ENCODE measurements at places on chromosomes 1 and 21.
A peak's percentile ranks its signal among the peaks of the same experiment; 100 is the strongest.

- no peak for DNase-seq
Observed at GRCh38 chr1:60952612-60953111, 129.7 kb upstream of the NFIA start.

GRCh38 chr1:201176940-201177339 is 13.7 kb upstream of the IGFN1 start:
- DNase-seq: no peak

- DNase-seq: no peak
Observed at GRCh38 chr1:65564493-65564892, 144.0 kb downstream of the LEPR start.

DNA sequence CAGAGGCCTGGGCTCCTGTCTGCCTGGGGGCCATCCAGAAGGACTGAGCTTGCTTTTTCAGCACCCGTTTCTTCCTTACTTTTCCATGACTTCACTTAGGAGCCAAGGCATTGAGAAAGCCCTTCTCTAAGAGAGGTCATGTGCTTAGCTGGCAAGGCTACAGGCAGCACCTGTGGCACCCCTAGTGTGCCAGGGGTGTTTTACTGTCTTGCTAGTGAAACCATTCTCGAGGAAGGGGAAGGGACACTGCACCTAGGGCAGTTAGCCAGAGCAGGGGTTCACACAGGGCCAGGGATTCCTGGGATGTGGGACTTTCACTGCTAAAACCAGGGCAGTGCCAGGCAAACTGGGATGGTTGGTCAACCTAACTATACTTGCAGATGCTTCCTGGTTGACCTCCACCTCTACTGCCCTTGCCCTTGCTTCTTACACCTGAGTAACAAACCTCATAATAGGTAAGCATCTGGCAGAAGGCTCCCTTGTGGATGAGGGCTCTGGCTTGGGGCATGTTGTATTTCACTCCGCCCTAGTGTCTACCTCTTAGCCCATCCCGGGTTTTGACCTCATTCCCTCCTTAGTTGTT is 69.2 kb downstream of the NOS1AP start:
- DNase-seq: no peak

DNA sequence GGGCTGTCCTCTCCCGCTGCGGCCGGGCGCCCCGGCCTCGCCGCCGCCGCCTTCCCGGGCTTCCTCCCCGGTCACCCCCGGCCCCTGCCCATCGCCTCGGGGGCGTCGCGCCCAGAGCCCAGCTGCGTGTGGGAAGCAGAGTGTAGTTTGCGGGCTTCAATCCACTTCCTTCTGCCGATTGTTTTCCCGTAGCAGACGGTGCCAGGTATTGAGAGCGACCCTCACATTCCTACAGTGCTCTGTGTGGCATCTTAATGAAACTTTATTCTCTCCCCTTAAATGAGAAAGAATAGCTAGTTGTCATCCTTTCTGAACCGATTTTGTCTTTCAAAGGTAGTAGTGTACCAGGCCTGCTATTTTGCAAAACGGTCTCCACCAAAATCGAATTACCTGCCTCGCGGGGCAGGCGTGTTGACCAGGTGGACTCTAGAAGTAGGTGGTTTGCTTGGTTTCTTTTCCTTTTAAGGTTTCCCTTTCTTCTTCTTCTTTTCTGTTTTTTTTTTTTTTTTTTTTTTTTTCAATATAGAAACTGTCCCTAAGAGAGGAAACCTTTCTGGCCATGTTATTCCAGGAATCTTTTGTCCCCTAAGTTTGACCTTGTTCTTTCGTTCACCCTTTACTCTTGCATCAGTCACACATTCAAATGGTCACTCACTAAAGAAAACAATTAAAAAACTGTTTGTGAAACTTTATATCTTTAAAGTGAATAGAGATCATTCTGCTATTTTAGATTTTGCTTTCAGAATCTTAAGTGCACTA is 881 bp downstream of the USP25 start:
- DNase-seq: no peak

DNA sequence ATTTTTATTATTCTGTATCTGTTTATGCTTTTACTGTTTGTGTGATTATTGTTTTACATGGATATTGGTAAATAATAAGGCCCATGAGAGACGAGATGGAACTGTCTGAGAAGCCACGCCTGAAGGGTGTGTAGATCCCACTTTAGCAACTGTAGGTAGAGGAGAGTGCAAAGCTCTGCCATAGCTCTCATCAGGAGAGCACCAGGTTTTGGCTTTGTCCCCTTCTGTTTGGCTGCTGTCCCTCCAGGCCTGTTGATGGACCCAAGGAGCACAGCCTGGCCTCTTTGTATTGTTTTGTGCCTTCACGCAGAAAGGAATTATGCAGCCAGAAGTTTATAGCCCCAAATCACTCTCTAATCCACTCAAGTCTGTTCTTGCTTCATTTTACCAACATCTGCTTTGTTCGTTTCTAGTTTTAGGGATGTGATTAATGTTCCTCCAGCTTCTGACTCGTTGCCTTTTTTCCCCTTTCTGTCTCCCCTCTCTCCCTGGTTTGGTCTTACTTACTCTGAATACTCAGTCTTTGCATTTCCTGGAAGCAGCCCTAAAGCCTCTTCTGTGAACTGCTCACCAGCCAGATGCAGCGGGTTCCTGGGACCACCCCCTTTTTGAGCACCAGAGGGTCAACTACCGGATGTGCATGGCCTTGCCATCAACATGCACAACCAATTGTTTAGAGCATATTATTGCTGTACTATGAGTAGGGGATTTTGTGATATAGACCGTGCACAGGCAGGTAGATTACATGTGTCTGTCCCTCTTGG is 127.3 kb downstream of the HHAT start:
- DNase-seq: no peak

GRCh38 chr1:219505886-219506285 is 107.0 kb downstream of the ZC3H11B start:
- DNase-seq: no peak

DNA sequence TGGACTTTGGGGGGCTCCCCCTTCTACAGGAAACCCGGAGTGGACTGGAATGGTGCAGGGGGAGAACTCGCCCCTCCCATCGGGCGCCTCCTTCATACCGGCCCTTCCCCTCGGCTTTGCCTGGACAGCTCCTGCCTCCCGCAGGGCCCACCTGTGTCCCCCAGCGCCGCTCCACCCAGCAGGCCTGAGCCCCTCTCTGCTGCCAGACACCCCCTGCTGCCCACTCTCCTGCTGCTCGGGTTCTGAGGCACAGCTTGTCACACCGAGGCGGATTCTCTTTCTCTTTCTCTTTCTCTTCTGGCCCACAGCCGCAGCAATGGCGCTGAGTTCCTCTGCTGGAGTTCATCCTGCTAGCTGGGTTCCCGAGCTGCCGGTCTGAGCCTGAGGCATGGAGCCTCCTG is at the start of gene TNFRSF14:
Gene TNFRSF14 (plus strand): TSS at position 95 of the 401 bp plus-strand sequence. CDS start 294 bp downstream, at position 389.
- DNase-seq: peak; percentile 83

DNA sequence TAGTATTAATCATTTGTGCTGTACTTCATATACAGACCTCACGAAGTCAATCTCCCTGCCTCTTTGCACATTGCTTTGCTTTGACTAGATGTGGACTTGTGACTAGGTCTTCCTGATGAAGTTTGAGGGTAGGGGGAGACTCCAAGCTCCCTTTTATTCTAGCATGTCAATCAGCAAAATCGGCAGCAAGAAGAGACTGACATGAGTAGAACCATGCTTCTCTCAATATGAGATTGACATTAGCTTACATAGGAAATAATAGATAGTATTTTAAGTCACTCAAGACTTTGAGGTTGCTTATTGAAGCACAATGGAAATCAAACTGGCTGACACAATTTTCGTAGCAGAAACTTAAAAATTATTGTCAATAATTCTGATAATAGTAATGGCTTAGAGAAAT is 866.4 kb upstream of the ADAMTS5 start:
- DNase-seq: no peak

- DNase-seq: no peak
Observed at GRCh38 chr21:16137106-16137505, 407.3 kb downstream of the USP25 start.

GRCh38 chr1:236141447-236142252 is 689 bp upstream of the GPR137B start:
- peak; percentile 18 for DNase-seq

DNA sequence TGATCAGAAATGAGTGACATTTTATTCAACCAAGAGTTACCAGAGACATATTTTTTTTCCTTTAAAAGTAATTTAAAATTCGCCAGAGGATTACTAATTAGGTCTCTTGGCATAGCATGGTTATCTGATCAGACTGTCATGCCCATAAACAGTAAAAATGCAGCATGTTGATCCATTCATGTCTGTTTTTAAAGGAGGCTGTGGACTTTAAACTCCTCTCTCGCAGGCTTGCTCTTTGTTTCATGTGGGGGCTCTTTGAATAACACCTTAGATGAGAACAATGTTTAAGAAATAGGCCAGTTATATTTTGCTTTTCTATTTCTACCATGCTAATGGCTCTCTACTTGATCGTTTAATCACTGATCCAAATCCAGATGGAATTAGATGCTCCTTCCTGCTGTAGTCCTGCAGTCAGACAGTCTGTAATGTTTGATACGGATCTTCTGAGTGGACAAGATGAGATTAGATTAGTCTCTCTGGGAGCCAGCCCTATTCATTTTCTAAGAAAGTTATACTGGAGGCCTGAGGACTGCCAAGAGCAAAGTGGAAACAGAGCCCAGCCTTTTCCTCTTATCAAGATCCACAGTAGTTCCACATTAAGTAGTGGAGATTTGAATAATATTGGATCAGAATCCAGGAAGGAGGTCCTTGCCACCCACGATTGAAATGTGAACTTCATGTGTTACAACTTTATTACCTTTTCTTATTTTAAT is 197.4 kb downstream of the HS2ST1 start:
- DNase-seq: no peak

DNA sequence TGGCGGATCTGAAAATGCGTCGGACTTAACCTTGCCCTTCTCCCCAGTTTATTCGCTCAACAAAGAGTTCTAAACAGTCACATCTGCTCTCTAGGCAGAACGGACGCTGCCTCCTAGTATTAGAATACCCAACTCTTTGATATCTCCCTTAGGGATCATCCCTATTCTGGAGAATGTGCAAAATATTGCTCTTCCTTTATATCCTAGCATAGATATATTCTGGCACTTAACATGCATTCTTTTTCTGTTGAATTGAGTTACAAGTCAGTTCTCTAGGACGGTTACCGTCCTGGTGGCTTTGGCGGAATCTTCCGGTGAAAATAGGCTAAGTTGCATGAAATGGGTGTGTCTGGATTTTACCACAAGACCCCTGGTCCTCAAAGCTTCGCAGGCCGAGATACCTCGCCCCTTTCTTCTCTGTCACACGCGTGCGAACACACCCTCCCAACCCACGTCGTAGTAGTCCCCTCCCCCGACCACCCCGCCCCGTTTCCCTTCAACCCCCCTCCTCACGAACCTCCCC is 501 bp upstream of the DNAJC6 start:
- DNase-seq: no peak

GRCh38 chr1:55774446-55774845 is 559.3 kb upstream of the USP24 start:
- no peak for DNase-seq

DNA sequence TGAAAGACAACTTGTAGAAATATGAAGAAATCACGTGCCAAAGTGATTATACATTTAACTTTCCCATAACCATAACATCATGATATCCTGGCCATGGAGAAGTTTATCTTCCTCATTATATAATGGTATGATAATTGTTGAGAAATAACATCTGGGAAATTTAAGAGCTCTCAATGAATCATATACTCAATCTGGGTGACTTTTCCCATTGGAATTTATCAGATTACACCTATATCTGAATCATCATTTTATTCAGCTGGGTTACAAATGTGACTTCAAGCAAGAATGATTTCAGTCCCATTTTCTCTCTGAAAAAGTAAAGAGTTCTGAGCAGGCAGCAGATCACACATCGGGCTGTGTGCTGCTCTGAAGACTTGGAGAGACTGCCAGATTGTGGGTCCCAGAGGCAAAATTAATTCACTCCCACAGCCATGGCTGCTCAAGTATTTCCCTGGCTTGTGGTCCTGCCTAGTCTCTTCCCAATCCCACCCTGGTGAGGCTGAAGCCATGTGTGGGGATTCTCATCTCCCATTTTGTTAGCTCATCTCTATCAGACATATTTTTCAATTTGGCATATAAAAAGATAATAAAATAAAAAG is 278.0 kb downstream of the MRPL39 start:
- no peak for DNase-seq

GRCh38 chr1:244096691-244097090 is 45.6 kb downstream of the ZBTB18 start:
- no peak for DNase-seq

DNA sequence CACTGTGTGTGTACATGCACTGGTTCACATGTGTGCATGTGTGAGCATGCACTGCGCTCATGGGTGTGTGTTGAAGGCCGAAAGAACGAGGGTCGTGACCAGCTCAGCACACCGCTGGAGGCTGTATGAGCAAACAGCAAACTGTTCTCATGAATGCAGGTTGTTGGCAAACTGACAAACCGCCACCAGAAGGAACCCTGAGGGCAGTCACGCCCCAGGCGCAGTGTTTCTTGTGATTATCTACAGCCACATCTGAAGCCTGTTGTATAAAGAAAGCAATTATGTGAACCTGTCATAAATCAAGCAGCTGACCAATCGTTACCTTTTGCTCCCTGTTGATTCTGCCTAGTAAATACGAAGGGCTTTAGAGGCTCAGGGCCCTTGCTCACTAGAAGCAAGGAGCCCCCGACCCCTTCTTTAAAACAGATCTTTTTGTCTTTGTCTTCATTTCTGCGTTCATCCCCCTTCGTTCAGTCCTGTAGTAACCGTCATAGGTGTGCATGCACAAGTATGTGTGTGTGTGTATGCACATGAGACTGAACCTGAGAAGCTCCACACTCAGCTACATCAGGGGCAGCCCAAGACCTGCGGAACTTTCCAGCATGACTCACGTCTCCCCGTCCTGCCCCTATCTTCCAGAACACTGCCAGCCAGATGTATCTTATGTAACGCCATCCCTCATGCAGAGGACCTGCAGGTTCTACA is 16.8 kb upstream of the RIPK4 start:
- DNase-seq: no peak

GRCh38 chr1:14723401-14723800 is 124.9 kb downstream of the KAZN start:
- no peak for DNase-seq

- no peak for DNase-seq
Observed at GRCh38 chr1:116033322-116033721, 57.0 kb downstream of the SLC22A15 start.

GRCh38 chr1:60283690-60284089 is 210.1 kb upstream of the C1orf87 start:
- DNase-seq: no peak

- DNase-seq: no peak
Observed at GRCh38 chr1:24074196-24074595, 37.7 kb downstream of the MYOM3 start.

DNA sequence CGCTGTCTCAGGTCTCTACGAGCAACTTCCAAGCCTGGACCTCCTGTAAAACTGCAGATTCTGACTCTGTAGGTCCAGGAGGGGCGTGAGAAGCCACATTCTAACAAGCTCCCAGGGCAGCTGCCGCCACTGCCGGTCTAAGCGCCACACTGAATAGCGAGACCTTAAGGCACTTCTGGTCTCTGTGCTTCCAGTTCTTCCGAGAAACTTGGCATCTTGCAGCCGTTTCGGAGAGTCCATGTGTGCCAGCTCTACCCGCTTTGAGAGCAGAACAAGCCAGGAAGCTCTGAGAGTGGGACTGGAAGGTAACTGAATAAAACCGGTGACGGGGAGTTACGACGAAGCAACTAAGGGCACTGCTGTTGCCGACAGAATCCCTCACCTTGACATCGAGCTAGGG is 12.5 kb downstream of the AGT start:
- no peak for DNase-seq
